ENCODE measurements at places on chromosomes 3 and 15. TPM values are rescaled to one million over a fixed set of nuclear protein-coding genes. Genes with fewer than 3 reads are reported as not detected.

DNA sequence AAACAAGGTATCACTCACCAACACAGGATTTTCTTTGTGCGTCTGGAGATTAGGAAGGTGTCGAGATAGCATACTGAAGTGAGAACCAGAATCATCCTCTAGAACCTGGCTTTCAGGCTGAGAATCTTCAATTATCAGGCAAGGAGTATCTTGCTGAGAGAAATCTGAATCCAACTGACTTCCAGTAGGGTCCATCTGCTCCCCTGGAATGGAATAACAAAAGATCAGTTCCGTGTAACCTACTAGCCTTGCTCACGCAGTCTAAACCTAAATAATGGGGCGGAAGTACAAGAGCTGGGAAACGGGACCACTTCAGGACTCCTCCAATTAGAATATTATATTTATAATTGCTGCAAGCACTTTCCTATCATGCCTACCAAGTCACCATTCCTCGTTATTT is 690 bp downstream of the TP53BP1 start:
- DNase-seq = no peak

GRCh38 chr15:75720787-75721479 is 8.3 kb upstream of the CSPG4 start:
- no peak for DNase-seq

DNA sequence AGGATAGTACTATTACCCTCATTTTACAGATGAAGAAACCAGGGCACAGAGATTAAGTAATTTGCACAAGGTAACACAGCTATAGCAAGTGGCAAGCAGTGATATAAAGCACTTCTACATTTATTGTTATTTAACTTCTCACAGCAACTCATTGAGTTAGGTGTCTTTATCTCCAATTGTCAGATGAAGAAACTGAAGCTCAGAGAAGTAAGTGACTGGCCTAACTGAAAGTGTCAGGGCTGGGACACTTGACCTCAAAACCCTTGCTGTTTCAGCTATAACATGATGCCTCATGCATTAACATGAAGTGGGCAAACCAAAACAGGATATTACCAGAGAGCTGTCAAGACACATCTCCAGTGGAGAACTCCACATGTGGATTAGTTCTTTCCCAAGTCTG is 65.8 kb upstream of the LEKR1 start:
- DNase-seq = no peak

DNA sequence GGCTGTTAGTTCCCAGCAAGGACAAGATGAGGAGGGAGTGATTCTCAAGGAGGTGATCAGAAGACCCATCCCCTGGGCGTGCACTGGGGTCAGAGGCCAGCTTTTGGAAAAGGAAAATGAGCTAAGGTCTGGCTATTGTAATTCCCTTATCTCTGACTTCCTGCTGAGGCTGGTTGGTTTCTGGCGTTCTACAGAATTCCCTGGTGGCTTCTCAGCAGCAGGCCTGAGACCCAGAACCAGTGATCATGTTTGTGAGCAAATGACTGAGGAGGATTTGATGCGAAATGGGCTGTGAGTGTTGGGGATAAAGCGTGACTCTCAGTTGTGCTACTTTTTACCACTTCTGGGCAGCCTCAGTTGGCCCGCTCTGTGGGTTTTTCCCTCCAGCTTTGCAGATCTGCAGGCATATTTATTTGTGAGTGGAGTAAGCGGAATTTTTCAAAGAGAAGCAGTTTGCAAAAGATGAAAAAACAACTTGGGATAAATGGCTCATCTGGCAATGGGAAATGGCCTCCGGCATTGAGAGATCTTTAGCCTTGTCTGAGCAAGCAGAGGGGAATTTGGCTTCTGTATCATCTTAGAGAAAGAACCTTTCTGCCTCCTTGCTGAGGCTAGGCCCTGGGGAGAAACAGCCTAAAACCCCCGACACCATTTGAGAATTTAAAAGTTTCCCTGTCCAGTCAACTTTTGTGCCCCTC is 102.7 kb downstream of the SLCO3A1 start:
- DNase-seq = no peak

DNA sequence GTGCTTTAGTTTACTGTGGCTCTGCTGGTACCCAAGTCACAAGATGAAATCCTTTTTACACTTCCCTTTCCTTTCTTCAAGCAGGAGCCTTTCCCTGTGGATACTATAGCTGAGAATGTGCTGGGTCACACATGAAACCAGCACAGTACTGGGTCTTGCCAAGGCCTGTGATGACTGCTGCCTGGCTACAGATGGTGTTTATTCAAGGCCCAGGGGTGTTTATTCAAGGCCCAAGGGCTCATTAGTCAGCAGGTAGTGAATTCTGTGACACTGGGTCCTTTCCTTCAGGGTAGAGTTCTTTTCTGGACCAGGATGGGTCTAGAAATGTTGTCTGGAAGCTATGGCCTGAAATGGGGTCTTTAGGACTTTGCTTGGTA is 99.4 kb downstream of the SH3GL3 start:
- DNase-seq = no peak

Gene FHIT
- total RNA-seq = 56.6 TPM

Gene TGM4
- not detected for total RNA-seq

Measured in upper lobe of left lung (tissue), 6 donors.